ENCODE measurements at places on chromosomes 3 and 15.

DNA sequence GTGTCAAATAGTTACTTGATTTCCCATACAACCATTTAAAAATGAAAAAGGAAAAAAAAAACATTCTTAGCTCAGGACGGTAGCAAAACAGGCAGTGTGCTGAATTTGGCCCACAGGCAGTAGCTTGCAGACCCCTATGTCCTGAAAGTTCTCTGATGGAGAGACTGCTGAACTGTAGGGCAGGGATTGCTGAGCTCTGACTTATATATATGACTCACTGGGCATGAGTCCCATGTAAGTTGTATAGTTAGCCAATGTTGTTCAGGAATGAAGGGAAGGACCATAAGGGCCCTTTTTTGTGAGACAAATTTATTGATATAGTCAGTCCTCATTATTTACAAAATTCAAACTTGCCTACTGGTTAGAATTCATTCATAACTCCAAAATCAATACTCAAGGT lies 36.9 kb upstream of the FRMD4B start:
- no peak for DNase-seq

- peak; percentile 12 for DNase-seq
Measured at GRCh38 chr3:50627407-50628051, 10.6 kb downstream of the MAPKAPK3 start.

- no peak for DNase-seq
Measured at GRCh38 chr3:167742338-167742737, 6.8 kb downstream of the SERPINI1 start.

- DNase-seq = no peak
Measured at GRCh38 chr3:32322311-32322710, 69.3 kb upstream of the CMTM7 start.

GRCh38 chr3:59339818-59340217 lies 290.0 kb upstream of the CFAP20DC start:
- DNase-seq = no peak

- peak; percentile 54 for DNase-seq
Measured at GRCh38 chr15:84600331-84600686, 500 bp upstream of the ZSCAN2 start.

GRCh38 chr3:36904641-36905040 lies 40.2 kb downstream of the TRANK1 start:
- no peak for DNase-seq

GRCh38 chr3:125684199-125684598 lies 88.9 kb upstream of the OSBPL11 start:
- DNase-seq = no peak

- DNase-seq = no peak
Measured at GRCh38 chr3:133512416-133513089, 60.9 kb upstream of the CDV3 start.

GRCh38 chr15:84839714-84840113 lies 22.6 kb downstream of the ALPK3 start:
- no peak for DNase-seq

Data from skeletal muscle cell (primary cell).